ENCODE measurements at places on chromosomes 4 and X.

- no peak overlapping the region for H3K27ac ChIP-seq
- no peak overlapping the region for H3K4me3 ChIP-seq
- H3K27me3 ChIP-seq = no peaks in the 10 kb centered on the region
- DNase-seq = no peak
These were observed 24.6 kb downstream of the TSC22D3 start for GRCh38 chrX:107750861-107751445.

- no peak for DNase-seq
- H3K4me3 ChIP-seq = no peak overlapping the region
- no peaks in the 10 kb centered on the region for H3K36me3 ChIP-seq
- peak overlapping the region; percentile 90 for H3K27ac ChIP-seq
- peaks cover 56% of the 10 kb centered on the region for H3K4me1 ChIP-seq
- no peaks in the 10 kb centered on the region for H3K27me3 ChIP-seq
These were observed 33.3 kb downstream of the TMSB4X start for GRCh38 chrX:13008189-13008533.

DNA sequence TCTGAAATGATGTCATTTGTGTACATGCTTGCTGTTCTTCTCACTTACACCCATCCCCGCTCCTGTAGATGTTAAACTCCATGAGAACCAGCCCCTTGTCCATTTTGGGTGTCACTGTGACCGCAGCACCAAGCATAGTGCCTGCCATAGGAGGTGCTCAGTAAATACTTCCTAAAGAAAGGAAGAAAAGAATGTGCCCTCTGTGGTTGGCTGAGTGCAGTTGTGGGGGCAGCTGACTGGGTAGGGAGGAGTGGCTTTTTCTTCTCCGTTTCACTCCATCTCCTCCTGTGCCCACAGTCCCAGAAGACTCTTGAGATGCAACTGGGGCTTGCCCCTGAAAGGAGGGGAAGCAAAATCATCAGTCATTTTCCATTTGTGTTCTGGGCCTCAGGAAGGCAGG, 25.5 kb downstream of the PHEX start:
- no peaks in the 10 kb centered on the region for H3K36me3 ChIP-seq
- no peaks in the 10 kb centered on the region for H3K27me3 ChIP-seq
- no peak overlapping the region for H3K27ac ChIP-seq
- DNase-seq = no peak
- no peak overlapping the region for H3K4me3 ChIP-seq

GRCh38 chrX:12741416-12741815, 49.8 kb upstream of the PRPS2 start:
- H3K27me3 ChIP-seq = no peaks in the 10 kb centered on the region
- no peak overlapping the region for H3K4me3 ChIP-seq
- H3K27ac ChIP-seq = no peak overlapping the region
- DNase-seq = peak; percentile 60
- H3K4me1 ChIP-seq = peaks cover 15% of the 10 kb centered on the region
- H3K36me3 ChIP-seq = no peaks in the 10 kb centered on the region

- H3K4me1 ChIP-seq = no peaks in the 10 kb centered on the region
- H3K27me3 ChIP-seq = no peaks in the 10 kb centered on the region
- DNase-seq = no peak
- H3K27ac ChIP-seq = no peak overlapping the region
These were observed 21.3 kb upstream of the SULT1E1 start for GRCh38 chr4:69881173-69881773.

DNA sequence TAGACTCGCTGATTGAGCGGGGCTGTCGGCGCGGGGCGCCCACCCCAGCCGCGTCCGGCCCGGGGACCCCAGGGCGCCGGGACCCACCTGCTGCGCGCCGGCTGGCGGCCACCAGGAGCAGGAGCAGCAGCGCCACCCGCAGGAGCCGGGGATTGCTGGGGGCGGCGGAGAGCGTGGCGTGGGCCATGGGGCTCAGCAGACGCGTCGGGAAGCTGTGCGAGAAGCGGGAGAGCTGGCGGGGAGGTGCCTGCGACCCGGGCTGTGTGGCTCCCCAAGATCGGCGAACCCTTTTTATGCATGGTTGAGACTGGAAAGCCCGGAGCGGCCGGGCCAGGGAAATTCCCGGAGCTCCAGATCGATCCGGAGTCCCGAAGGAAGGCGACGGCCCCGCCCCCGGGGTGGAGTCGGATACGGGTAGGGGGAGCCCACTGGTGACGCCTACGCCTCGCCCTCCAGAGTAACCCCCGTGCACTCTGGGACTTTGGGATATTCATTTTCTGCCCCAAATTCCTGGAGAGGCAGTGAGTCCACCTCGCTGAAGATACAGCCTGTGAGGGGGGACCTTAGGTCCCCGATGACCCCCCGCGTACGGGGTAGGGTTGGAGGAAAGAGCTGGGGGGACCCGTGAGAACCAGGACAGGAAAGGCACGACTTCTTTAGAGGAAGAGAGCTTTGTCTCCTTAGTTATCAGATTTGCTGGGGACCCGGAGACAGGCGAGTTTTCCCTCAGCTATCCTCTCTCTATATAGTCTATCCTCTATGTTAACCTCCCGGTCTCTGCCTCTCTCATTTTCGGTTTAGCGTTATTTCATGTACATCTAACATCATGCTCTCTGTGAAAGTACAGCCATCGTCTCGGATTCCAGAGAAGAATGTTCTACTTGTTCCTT, at the start of gene CXCL3:
Gene CXCL3, minus strand, starts transcription at position 265 of the 890 bp plus-strand sequence. Its CDS starts 78 bp downstream, at position 187.
- no peaks in the 10 kb centered on the region for H3K27me3 ChIP-seq
- no peak for DNase-seq
- H3K4me3 ChIP-seq = peak within 1 kb of the TSS; percentile 79
- H3K27ac ChIP-seq = no peak within 1 kb of the TSS
- no peaks in the 10 kb centered on the region for H3K36me3 ChIP-seq

All from PC-9 (cell line).